ENCODE measurements at places on chromosomes 4 and X.

- no peak for DNase-seq
These were observed 124.6 kb downstream of the RRAGB start for GRCh38 chrX:55841962-55842752.

DNA sequence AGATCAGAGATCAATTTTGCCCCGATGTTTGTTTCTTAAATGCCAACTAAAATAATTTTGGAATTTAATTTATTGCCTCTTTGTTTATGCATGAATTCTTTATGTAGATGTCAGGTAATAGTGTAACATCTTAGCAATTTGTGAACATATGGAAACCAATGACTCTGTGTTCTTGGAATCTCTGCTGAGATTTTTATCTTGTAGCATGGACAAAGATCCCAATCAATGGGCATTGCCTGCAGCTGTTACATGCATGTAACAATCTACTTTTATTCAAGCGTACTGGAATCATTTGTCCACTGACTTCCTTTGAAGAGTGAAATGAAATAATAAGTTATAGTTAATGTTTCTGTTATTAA, 61.6 kb upstream of the ARSJ start:
- no peak for DNase-seq

DNA sequence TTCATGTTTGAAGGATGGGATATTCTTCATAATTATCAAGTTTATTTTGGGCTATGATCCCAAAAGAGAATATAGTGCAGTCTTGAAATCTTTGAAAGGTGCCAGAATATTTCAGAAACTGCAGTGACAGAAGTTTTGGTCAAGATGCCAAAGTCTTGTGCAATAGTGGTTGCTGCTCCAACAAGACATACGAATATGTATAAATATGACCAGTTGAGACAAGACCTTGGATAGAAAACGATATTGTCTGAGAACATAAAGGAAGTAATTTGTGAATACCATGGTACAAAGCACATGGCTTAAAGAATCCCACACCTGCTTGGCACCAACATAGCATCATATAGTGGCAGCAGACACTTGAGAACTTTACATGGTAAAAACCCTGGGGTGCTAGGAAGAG, 48.6 kb upstream of the AMELX start:
- DNase-seq = no peak

DNA sequence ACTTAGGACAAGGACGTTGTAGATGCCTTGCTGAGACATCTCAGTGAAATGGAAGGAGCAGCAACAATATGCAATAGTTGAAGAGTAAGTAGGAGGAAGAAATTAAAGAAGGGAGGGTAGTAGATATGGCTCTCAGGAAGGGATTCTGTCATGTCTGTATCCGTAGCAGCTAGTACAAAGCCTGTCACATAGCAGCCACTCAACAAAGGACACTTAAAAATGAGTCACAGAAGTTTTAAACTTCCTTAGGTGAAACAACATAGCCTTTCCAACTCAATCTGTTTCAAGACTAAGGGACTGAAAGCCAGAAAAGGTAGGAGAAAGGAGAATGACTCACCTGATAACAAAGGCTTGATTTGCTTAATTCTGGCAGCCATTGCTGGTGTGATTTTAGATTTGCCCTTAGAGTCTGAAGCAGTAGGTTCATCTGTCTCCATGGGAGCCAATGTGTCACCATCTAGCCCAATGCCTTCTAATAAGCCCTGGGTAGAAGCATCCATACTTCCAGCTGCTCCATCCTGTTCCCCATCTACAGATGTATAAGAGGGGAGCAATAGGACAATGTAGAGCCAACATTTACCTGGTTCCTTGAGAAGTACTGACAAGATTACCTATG, 86.6 kb downstream of the HUWE1 start:
- no peak for DNase-seq

DNA sequence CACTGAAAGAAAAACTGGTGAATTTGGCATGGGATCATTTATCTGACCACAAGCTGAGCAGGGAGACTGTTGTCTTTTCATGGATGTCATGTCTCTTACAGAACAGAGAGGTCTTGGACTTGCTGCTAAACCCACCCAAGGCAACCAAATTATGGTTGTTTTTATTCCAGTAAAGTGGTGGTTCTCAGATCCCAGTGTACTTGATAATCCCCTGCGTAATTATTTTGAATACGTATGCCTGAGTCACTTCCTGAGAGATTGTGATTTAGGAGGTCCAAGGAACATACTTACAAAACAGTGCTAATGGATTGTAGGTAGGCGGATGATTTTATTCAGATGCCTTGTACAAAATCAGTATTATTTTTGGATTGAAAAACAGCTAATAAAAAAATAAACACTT, 585.6 kb downstream of the IL1RAPL1 start:
- no peak for DNase-seq

GRCh38 chr4:140790765-140791164, 34.6 kb upstream of the TBC1D9 start:
- DNase-seq = no peak

DNA sequence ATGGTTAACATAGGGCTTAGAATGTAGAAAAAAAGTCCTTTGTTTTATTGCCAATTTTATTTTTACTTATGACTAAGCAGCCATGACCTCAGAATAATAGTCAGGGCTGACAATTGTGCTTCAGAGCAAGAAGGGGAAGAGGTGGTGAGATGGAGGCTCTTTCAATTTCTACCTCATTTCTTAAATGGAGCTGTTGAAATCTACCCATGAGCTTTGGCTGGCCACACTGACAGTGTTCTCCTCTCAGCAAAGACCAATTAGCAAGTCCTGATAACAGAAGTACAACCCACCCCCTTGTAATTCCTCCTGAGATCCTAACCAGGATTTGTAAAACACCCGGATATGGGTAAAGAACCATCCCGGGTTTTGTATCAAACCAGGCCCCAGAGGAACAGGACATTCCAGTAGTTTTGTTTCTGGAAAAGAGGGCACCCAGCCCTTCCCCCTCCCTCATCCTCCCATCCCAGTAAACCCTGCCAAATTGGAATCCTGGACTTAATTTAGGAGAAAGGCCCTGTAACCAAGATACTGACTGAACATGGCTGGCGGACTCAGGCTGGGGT, at the start of gene HEPH:
TSS of gene HEPH (plus strand) at position 399 of the 563 bp plus-strand sequence. CDS start 6,324 bp downstream, outside the sequence.
- no peak for DNase-seq
